Stimulated activated CD4-positive, alpha-beta T cell treated with anti-CD3 and anti-CD28 coated beads, Interleukin-15, amount 100 ng/mL, for 48 hours (primary cell): ENCODE measurements at places on chromosomes 7 and 10.

DNA sequence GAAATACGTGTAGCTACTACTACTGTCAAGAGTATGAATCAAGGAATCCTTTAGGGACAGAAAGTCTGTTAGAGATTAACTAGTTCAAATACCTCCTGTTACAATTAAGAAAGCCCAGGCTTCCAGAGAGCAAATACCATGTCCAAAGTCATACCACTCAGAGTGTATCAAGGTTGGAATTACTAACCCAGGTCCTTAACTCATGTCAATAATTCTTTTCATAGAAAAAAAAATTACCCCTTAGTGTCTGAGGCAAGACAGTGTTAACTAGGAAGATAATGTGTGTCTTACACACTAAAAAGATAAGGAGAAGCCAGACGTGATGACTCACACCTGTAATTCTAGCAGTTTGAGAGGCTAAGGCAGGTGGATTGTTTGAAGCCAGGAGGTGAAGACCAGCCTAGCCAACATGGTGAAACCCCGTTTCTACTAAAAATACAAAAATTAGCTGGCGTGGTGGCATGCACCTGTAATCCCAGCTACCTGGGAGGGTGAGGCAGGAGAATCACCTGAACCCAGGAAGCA lies 423.4 kb downstream of the SORCS1 start:
- no peak for DNase-seq

DNA sequence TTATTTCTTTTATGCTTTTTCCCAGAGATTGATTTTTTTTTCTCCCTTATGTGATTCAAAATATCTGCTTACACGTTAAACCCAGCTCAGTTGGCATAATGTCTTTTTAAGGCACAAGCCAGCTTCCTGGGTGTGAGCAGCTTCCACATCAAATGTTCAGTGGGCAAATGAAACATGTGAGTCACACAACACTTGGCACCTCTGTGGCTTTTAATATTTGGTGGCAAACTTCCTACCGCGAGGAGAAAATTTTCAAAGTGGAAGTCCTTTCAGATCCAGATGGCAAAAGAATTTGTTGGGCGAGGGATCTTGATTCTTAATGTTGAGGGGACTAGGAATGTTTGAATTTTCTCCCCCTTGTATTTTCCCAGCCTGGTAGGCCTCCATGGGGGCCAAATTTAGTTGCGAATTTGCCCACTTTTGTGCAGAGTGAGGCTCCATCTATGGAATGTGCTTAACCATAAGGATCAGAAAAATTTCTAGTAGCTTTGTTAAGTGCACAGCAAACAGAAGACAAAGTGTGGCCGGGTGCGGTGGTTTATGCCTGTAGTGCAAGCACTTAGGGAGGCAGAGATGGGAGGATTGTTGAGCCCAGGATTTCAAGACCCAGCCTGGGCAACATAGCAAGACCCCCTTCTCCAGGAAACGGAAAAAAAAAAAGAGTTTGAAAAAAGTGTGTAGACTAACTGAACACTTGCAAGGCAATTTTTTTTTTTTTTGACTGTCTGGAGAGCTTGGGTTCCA lies 31.0 kb downstream of the CUX1 start:
- DNase-seq: no peak

DNA sequence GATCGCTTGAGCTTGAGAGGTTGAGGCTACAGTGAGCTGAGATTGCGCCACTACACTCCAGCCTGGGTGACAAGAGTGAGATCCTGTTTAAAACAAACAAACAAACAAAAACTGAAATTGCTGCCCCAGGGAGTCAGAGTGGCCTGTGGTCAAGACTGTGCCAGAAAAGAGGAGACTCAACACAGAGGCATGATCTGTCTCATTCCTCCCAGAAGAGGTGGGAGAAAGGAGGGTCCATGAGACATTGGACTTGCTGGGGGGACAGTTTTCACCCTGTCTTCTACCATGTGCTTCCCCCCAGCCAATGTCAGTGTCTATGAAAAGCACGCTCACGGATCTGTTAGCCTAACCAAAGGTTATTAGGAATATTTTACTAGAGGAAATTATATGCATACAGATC lies 3.2 kb downstream of the ZNF853 start:
- no peak for DNase-seq

DNA sequence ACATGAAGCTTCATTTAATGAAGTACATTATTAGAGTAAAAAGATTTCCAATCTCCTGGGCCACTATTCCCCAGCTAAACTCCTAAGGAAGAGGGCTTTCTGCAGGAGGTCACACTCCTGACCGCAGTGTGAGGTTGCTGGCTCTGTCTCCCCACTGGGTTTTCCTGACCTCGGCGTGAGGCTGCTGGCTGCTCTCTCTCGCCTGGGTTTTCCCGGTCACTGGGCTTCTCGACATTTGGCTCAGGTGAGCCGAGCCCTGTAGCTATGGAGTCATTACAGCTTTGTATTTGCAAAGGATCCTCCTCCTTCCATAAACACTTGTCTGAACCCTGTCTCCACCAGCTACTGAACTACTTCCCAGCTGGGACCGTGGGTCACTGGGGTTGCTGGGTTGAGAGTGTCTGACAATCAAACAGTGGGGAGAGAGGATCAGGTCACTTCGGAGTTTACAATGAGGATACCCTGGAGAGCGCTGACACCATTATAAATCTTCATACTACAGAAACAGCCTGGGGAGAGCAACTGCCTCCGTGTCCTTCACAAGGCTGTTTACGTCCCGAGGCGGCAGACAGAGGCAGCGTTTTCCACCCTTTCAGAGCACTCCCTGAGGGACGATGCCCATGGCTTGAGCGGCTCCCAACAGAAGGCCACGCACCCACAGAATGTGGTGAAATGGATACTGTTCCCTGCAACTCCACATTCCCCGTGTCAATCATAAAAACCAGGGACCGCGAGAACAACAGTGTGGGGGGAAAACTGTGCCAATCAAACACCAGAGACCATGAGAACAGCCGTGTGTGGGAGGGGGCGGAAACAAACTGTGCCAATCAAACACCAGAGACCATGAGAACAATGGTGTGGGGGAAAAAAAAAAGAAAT lies 226.2 kb downstream of the ZMYND11 start:
- DNase-seq: no peak

- no peak for DNase-seq
Measured at GRCh38 chr7:44707558-44708230, 41.0 kb upstream of the ZMIZ2 start.

DNA sequence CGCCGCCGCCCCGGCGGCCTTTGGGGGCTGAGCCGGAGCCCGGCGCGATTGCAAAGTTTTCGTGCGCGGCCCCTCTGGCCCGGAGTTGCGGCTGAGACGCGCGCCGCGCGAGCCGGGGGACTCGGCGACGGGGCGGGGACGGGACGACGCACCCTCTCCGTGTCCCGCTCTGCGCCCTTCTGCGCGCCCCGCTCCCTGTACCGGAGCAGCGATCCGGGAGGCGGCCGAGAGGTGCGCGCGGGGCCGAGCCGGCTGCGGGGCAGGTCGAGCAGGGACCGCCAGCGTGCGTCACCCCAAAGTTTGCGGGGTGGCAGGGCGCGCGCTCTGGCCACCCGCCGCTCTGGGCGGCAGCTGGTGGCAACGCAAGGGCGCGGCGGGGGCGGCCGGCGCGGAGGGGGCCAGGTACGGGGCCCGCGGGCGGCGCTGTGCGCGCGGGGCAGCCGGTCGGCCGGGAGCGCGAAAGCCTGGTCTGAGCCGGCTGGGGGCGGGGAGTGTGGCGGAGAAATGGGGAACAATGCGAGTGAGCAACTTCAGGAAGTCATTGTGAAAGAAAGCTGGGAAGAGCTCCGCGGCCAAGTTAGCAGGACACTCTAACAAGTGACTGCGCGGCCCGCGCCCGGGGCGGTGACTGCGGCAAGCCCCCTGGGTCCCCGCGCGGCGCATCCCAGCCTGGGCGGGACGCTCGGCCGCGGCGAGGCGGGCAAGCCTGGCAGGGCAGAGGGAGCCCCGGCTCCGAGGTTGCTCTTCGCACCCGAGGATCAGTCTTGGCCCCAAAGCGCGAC lies at the start of gene IKZF1:
Gene IKZF1, plus strand, starts transcription at position 588 of the 782 bp plus-strand sequence. CDS start 14,346 bp downstream, outside the sequence.
- no peak for DNase-seq

GRCh38 chr7:184294-185264 lies 7.8 kb upstream of the FAM20C start:
- no peak for DNase-seq

GRCh38 chr7:105674200-105674920 lies 93.1 kb upstream of the EFCAB10 start:
- DNase-seq: no peak

- DNase-seq: no peak
Measured at GRCh38 chr7:41536122-41536872, 166.6 kb downstream of the INHBA start.

GRCh38 chr7:40723829-40724228 lies 589.0 kb downstream of the SUGCT start:
- no peak for DNase-seq

- no peak for DNase-seq
Measured at GRCh38 chr7:22811746-22812280, 10.8 kb downstream of the TOMM7 start.

DNA sequence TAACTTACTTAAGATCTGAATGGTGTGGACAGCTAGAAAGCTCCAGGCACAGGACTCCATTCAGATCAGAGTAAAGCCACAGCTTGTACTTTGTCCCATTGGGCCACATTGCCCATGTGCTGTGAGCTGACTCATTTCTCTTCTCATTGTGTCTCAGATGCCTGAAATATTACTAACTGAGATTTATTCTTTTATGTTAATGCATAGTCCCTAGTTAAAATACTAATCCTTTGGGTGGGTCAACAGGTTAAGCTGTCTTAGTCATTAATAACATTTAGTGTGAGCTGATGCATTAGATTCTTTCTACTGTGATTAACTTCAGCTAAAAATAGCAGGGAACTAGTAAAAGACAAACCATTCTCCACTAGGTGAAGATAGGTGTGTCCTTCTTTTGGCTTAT lies 104.7 kb upstream of the ARMC3 start:
- no peak for DNase-seq
